Stimulated activated CD4-positive, alpha-beta T cell treated with anti-CD3 and anti-CD28 coated beads, Interleukin-15, amount 100 ng/mL, for 48 hours (primary cell): ENCODE measurements at places on chromosomes 3 and 15.
A peak's percentile ranks its signal among the peaks of the same experiment; 100 is the strongest.

GRCh38 chr3:138443521-138444503 is 9.4 kb downstream of the ESYT3 start:
- no peak for DNase-seq

DNA sequence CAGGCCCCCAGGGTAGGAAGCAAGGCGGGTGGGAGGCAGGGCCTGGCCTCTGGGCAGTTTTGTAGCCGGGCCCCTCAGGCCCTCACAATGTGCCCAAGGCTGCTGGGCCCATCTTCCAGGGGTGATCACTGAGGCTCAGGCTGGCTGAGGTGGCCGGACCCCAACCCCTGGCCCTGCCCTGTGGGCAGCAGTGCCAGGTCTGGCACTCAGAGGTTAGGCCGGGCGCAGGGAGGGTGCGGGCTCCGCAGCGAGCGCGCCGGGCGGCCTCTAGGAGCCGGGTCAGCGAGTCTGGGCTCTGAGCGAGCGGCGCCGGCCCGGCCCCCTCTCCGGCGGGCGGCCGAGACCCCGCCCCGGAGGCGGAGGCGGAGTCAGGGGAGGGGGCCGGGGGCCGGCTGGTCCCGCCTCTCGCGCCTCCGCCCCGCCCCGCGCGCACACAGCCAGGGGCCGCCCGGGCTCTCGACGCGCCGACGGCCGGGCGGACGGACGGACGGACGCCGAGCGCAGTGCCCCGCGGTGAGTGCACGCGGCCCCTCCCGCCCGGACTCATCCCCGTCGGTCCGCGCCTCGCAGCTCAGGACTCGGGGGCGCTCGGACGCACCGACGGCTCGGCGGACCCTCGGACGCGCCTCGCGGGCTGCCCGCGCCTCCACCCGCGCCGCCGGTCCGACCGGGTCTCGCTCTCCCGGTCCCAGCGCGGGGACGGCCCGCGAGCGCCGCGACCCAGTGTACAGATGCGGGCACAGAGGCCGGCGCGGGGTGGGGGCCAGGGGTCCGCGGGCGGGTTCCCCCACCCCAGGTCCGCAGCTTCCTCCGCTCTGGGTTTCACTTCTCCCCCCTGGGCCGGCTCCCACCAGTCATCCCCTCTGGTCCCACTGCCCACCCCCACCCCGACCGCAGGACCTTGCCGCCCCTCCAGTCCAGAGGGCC is at the start of gene FBLN2:
Gene FBLN2 (plus strand): TSS at position 430 of the 927 bp plus-strand sequence. CDS start 21,231 bp downstream, outside the sequence.
- DNase-seq: no peak

GRCh38 chr3:61192222-61192621 is 59.0 kb downstream of the FHIT start:
- no peak for DNase-seq

DNA sequence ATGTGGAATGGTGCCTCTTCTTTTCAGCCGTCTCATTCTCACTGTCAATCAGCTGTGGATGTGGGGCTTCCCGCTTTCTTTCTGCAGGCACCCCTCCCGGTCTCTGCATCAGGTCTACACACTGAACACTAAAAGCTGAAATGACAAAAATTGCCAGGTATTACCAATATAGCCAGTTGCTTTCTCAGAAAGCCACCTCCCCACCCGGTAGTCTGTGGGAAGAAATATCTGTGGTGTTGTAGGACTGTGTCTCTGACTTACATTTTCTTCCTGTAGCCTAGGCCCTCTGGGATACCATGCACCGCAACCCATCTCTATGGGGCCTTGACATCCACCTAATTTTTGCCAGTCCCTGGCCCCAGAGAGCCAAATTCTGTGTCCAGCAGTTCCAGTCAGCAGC is 19.2 kb upstream of the EPHB1 start:
- DNase-seq: no peak

- DNase-seq: no peak
Measured at GRCh38 chr3:72397586-72397985, 450.7 kb downstream of the SHQ1 start.

- DNase-seq: no peak
Measured at GRCh38 chr3:127706785-127707351, 34.1 kb downstream of the ABTB1 start.

- no peak for DNase-seq
Measured at GRCh38 chr15:55016225-55016624, 180.5 kb downstream of the RSL24D1 start.

DNA sequence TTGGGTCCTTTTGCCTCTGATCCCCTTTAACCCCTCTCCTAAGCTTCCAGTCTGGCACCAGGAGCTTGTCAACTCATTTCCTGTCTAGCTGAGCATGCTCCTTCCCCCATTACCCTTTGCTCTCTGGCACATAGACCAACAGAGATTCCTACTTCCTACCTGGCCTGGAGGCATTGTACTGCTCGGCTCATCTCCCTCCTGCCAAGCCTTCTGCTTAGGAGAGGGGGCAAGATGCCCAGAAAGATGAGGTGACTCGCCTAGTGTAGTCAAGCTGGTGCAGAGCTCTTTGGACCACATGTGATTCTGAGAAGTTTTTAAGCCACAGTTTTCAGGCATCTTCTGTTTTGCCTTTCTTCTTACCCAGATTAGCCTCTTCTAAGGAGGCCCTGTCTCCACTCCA is 95.4 kb downstream of the ZNF621 start:
- no peak for DNase-seq

GRCh38 chr15:79849789-79850188 is 47.0 kb downstream of the MTHFS start:
- no peak for DNase-seq

DNA sequence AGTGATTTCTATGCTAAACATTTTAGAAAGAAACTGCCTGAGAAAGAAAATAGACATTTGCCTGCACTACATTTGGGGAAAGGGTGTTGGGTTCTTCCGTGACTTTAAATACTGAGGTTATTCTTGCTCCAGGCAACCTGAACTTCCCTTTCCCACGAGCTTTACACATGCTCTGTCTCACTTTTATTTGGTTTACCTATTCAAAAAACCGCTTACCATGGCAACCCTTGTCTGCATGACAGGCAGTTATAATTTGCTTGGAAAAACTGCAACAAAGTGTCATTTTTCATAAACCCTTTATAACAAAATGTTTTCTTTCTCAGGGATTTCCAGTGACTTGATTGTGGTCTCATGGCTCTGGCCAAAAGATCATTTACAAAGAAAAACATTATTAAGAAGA is 416.3 kb upstream of the MEIS2 start:
- DNase-seq: no peak

- DNase-seq: no peak
Measured at GRCh38 chr3:132517311-132517710, 79.8 kb upstream of the ACKR4 start.

DNA sequence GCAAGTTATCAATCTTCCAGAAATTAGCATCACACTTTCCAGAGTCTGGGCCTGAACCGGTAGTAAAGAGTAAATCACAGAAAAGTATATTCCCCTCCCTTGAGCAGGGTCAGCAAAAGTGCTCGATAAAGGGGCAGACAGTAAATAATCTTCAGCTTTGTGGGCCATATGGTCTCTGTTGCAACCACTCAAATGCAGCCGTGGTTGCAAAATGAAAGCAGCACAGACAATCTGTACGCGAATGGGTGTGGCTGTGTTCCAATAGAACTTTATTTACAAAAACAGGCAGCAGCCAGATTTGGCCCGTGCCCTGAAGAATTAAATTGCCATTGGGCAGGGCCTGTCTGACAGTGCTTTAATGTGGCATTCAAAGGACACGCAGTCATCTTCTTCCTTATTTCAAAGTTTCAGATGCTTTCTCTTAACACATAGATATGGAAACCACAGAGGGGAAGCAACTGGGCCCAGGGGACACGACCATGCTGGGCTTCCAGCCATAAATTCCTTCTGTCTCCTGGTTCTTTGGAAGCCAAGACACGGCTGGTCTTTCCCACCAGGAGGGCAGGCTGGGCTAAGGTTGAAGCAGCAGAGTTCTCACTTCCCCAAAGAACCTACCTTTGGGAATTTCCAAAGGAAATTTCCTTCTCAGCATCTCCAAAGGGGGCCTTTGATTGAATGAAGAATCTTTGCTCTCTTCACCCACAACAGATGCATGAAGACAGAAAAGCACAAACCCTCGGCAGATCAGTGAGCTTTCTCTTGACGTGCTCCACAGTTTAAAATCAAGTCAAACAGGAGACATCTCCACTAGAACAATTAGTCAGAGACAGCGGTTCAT is 489.8 kb upstream of the PROK2 start:
- DNase-seq: no peak

GRCh38 chr3:46095307-46095706 is 68.0 kb upstream of the XCR1 start:
- DNase-seq: no peak

DNA sequence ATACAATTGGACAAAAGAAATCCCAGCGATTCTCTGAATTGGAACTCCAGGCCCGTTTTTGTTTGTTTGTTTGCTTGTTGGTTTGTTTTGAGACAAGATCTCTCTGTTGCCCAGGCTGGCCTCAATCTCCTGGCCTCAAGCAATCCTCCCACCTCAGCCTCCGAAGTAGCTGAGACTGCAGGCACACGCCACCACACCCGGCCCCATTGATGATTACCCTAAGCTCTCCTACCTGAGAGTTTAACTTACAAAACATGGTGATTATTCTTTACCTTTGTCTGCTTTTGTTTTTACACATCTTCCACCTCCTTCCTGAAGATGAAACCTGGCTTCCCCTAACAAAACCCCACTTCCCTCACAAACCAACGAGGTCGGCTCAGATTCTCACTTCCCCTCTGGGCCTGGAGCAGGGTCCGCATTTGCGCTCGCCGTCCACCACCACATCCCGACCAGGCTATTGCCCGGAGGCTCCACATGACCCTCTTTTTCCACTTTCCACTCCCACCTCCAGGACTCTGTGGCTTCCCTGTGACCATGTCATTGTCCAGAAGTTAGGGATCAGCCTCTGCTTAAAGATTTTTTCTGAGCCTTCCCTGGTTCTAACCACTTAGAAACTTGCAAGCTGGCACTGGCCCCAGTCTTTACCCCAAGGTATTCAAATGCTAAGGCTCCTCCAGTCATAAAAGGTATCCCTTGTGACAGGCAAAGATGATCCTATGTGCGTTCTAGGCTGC is 14.8 kb downstream of the KLHL6 start:
- no peak for DNase-seq

GRCh38 chr3:190321789-190322603 is at the start of gene CLDN1:
Gene CLDN1, minus strand, starts transcription at chr3:190322446. Its CDS starts 240 bp downstream, at chr3:190322206.
- DNase-seq: peak; percentile 68

DNA sequence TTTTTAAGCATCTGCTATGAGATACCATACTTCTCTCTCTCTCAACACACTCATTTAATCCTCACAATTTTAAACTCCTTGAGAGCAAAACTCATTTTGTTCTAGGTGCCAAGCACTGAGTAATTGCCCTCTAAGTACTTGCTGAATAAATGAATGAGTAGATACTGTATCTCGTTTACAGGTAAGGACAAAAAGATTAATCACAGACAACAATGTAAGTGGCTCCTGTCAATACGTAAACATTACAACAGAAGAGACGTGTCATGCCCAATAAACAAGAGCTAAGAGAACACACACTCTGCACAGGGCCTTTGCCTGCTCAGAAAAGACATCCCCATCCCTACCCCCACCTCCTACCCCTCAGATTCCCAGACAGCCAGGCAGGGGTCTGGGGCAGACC is 59.8 kb downstream of the CHSY1 start:
- DNase-seq: no peak

- no peak for DNase-seq
Measured at GRCh38 chr3:167030082-167030725, 349.9 kb downstream of the ZBBX start.

GRCh38 chr3:114418724-114419543 is 125.1 kb downstream of the TIGIT start:
- no peak for DNase-seq

DNA sequence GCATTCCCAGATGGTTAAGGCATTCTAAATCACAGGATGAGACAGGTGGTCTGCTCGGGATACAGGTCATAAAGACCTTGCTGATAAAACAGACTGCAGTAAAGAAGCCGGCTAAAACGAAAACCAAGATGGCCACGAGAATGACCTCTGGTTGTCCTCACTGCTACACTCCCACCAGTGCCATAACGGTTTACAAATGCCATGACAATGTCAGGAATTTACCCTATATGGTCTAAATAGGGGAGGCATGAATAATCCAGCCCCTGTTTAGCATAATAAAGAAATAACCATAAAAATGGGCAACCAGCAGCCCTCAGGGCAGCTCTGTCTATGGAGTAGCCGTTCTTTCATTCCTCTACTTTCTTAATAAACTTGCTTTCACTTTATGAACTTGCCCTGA is 151.1 kb downstream of the ZNF385D start:
- no peak for DNase-seq

DNA sequence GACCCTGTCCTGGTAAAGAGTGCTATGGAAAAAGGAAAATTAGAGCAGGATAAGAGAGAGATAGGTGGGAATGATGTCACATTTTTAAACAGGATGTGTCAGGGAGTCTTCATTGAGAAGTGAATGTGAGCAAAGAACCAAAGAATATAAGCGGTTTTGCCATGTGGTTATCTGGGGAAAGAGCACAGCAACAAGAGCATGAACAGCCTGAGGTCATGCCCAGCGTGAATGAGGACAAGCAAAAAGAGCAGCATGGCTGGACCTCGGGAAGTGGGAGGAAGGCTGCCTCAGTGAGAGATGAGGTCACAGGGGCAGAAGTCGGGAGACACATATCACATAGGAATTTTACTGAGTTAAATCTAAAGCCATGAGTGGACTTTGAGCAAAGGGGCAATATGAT is 82.8 kb upstream of the HES1 start:
- DNase-seq: no peak

GRCh38 chr3:120497818-120498217 is 47.0 kb upstream of the FSTL1 start:
- DNase-seq: no peak

DNA sequence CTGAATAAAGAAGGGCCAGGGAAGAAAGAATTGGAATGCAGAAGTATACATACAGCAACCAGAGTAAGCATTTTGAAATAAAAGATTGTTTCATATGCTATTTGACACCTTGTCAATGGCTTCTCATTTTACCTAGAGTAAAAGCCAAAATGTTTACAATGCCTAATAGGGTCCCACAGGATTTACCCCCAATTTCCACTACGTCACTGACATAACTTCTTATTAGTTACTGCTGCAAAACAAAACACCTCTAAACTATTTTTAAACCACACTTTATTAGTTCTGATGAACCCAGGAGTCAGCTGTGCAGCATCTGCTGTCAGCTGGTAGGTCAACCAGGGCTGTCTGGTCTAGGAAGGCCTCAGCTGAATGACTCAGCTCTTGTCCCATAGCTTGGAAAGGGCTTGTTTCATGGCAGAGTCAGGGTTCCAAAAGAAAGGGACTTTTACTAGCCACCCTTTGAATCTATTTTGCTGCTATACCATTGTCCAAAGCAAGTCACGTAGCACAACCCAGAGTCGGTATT is 945.1 kb downstream of the EPHA3 start:
- DNase-seq: no peak

DNA sequence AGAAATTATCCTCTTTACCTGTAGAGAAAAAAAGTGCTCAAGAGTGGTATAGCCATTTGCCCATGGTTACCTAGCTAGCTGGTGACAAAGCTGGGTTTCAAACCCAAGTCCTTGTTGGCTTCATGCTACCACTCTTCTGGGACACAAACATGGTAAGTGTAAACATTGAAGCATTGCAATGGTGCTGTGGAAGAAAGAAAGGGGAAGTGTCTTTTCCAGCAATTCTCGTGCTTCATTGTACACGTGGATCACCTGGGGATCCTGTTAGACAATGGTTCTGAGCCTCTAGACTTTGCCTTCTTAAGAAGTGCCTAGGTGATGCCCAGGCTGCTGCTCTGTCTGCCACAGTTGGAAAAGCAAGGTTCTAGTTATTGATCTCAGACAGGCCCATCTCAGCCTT is 134.8 kb upstream of the CTNNB1 start:
- DNase-seq: no peak

- no peak for DNase-seq
Measured at GRCh38 chr3:46124216-46125177, 83.6 kb downstream of the CCR1 start.
